Urinary bladder (tissue), 4 donors: ENCODE measurements at places on chromosomes 5 and 9. TPM values are rescaled to one million over a fixed set of nuclear protein-coding genes. Genes with fewer than 3 reads are reported as not detected.

DNA sequence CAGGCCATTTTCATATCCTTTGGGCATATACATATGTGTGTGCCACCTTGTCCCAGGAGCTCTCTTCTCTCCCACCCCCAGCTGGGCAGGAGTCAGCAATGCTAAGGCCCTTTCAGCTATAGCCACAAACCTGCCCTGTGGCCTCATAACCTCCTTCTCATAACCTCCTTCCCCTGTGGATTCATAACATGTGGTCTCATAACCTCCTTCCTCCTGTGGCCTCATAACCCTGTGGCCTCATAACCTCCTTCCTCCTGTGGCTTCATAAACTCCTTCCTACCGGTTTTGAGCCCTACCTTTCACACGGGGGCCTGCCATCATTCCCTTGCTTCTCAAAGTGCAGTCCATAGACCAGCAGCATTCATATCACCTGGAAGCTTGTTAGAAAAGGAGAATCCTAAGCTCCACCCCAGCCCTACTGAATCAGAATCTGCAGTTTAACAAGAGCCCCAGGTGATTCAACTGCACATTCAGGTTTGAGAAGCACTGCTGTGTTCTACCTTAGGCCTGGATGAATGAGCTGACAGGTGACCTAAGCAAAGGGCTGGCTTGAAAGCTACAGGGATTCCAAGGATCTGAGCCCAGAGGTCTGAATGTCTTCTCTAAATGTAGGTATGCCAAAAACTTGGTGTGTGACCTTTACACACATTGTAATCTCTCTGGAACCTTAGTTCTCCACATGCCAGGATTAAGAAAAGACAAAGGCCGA lies 41.9 kb upstream of the PLPP6 start:
- DNase-seq, result no peak

- DNase-seq, result no peak
Measured at GRCh38 chr5:38529955-38530646, 26.3 kb downstream of the LIFR start.

- DNase-seq, result no peak
Measured at GRCh38 chr9:125189011-125189360, 617 bp downstream of the PPP6C start.

- DNase-seq, result no peak
Measured at GRCh38 chr9:27248702-27249101, 48.2 kb downstream of the EQTN start.

GRCh38 chr9:137694962-137695875 lies 76.4 kb downstream of the EHMT1 start:
- DNase-seq, result no peak

GRCh38 chr5:109825450-109825849 lies 135.7 kb downstream of the MAN2A1 start:
- DNase-seq, result no peak

Gene BNIP1
- total RNA-seq, result 15.1 TPM

Gene LRRTM2
- 3.3 TPM for total RNA-seq

Gene AKNA
- total RNA-seq, result 21.2 TPM
